ENCODE measurements at places on chromosomes 11 and 22.

DNA sequence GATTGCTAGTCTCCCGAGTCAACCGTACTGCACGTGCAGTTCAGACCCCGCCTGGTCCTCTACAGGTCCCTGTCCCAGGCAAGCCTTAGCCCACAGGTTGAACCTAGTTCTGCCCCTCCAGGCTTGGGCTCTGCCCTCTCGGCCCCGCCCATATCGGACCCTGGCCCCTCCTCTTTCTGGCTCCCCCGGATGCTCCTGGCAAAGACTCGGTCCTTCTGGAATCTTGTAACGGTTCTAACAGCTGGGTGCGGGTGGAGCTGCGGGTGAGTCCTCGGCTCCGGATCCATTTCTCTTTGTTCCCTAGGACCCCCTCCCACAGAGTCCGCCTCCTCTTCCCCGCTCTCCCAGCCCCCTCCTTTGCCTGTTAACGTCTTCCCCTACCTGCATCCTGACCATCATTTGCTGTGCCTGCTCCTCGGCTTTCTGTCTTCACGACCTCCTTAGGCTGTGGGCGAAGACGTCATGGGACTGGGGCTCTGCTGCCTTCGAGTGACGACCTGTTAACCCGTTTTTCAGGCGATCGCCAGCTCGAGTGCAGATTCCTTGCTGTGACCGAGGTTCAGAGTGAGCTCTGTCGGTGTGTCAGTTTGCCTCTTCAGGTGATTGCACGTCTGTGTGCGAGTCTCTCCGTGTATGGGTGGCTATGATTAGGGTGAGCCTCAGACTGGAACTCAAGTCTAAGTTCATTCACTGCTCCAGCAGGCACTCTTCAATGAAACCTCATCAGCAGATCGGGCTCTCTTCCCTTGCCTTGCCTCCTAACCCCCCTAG lies at the start of gene DNHD1:
Gene DNHD1, plus strand, starts transcription at position 212 of the 771 bp plus-strand sequence. CDS start 936 bp downstream, outside the sequence.
- no peak for DNase-seq

DNA sequence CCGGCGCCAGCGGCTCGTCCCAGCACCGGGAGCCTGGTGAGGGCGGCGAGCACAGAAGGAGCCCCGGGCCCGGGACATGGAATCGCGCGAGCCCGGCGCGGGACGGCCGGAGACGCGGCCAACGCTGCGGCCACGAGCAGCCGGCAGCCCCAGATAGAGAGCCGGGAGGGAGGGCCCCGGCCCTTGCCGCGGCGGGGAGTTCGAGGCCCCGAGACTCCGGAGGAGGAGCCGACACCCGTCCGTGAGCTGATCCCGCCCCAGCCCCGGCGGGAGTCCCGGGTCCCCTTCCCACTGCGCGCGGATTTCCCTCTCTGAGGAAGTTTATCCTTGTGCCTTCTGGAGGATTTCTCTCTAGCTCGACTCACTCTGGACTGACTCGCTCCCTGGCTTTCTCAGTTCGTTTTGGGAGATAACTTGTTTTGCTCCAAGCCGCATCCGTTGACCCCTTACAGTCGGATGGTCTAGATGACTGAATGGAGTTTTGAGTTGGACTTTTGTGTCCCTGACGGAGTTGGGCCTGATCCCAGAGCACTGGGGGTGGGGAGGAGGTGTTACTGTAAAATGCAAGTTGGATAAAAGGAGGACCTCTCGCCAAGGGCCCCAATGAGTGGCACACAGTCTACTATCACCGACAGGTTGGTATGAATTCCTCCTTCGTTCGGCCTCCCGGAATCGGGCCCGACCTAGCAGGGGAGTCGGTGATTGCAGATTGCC lies 585 bp downstream of the ARHGEF12 start:
- DNase-seq: peak; percentile 48

- no peak for DNase-seq
These were observed 15.9 kb upstream of the DGCR8 start for GRCh38 chr22:20064140-20064480.

DNA sequence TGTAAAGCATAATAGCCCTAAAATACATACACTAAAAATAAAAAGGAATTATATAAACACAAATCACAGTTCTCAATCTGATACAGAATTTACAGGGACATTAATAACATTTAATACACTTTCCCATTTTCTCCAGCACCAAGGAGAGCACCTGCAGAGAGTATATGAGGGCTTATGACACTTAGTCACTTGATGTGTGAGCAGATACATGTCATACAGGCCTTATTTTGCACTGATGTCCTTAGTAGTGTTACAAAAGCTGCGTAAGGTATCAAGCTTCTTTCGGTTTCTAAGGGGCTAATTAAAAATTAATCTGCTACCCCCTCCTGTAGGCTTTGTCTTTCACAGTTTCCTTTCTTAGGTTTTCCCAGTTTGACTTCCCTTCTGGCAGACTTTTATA lies 61.3 kb downstream of the TRIM44 start:
- no peak for DNase-seq

DNA sequence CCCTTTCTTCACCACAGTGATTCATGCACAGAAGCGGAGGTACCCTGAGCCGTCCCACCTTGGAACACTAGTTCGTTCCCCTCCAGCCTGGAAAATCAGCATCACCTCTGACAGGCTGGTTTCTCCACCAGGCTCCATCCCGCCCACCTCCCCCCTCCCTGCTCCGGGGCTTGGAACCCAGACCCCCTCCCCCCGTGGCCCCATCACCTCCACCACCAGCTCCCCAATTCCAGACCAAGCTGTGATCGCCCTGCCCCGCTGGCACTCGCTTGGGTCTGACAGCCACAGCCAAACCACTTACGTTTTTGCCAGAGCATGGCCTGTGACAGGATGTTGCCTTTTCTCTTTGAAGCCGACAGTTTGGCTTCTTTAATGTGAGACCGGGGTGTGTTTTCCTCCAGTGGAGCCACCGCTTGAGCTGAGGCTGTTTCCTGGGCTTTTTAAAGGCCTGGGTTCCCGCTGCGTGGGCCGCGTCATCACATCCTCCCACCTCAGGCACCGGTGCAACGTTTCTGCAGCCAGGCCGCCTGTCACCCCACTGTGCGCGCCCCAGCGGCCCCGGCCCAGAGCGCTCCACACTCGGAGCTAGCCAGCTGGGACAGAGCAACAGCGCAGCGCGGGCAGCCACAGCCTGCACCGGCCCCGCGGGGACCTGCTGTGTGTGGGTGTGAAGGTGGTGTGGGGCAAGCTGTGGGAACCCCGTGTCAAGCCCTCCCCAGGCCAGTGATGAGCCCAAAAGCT lies at the start of gene POU2AF1:
Gene POU2AF1, minus strand, starts transcription at position 415 of the 741 bp plus-strand sequence. Its CDS starts 98 bp downstream, at position 317.
- DNase-seq: peak; percentile 51

DNA sequence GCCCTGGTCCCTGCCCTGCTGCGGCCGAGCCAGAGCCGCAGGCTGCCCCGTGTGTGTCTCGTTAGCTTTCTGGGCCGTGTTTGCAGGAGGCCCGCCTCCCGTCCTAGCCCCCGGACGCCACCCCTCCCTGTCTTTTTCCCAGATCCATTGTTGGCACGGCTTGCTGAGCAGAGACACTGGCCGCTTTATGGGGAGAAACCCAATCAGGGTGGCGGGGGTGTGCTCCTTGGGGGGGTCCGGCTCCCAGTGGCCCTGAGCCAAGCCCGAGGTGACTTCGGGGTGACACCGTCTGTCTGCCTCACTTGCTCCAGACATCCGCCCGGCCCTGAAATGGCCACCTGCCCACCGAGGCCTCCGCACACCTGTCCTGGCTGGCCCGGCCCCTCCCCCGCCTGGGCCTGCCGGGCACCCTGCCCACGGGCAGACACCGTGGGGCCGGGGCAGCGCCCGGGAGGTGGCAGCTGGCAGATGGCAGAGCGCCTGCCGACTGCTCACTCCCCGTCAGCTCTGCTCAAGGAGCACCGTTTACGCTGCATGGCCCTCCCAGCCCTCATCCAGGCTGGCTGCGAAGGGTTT lies 43.1 kb upstream of the PPARA start:
- no peak for DNase-seq

DNA sequence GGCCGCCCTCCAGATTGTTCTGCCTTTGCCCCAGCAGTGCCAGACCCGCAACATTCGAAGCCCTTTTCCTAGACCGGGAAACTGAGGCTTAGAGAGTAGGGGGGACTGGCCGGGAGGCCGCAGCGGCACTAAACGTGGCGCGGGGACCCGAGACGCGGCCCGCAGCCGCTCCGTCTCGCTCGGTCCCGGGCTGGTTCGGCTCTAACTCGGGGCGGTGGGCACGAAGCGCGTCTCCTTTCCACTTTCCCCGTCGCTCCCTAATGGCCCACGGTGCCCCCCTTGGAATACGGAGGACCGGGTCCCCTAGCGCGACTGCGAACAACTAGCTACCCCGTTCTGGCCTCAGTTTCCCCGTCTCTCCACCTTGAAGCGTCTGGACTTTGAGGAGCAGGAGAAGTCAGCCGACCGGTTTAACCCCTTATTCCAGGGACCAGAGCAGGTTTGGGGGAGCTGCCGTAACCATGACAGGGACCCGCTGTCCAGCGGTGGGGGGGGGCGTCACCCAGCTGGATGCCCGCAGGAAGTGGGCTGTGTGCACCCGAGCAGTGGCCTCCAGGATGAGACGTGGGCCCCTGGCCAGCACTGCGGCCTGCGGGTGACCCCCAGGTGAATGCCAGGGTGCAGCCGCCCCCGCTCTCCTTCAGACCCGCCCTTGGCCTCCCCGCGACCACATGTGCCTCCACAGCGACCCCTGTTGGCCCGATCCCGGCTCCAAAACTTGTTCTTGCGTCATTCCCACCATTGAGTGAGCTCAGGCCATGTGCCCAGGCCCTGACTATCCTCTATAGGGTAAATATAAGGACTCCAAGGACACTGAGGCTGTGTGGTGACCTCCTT lies 1.1 kb downstream of the CDC42EP1 start:
- DNase-seq: peak; percentile 89

DNA sequence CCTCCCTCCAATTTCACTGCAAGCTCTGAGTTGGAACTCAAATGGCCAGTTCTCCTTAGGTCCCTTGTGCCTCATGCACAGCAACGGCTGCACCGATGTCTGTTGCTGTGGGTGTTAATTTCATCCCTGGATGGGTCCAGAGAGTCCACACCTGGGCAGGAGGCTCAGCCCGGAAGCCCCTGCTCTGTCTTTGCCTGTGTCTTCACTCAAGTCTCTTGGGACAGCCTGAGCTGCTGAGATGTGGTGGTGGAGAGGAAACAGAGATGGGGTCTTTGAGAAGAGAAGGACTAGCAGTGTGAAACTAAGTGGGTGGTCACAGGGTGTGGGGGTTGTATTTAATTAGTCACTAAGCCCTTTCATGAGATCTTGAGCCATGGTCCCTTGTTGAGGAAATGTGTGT lies 109.3 kb downstream of the NECTIN1 start:
- no peak for DNase-seq

GRCh38 chr11:12841946-12842630 lies 167.0 kb upstream of the RASSF10 start:
- peak; percentile 67 for DNase-seq

DNA sequence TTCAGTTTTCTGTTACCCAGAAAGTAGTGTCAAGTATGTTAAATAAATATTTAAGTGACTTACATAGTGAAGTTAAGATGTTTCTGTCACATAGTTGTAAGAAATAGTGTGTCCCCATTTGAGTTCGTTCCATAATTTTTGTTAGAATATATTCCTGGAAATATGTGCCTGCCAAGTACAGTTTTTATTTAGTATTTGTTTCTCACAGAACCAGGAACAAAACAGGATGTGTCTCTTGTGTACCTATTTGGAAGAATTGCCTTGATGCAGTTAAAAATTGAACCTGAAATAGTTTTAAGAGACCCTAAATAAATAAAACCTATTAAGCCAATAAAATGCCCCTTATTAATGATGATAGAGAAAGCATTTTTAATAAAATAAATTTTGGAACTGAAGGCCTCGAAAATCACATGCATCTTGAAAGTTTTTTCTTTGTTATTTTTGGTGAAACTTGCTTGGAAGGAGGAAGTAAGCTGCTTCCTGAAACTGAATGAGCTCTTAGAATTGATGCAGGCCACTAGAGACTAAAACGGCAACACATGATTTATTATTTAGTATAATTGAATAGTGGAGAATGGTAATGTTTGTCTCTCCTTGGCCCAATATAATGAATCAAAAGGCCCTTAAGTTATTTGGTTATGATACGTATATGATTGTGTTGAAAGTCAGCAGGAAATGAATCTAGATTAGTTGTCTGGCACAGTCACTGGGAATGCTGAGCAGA lies 55.9 kb downstream of the SWAP70 start:
- no peak for DNase-seq

GRCh38 chr22:48493733-48494132 lies 1333.9 kb downstream of the BRD1 start:
- no peak for DNase-seq

GRCh38 chr11:74466916-74467885 lies at the start of gene KCNE3:
KCNE3 (minus strand) TSS chr11:74467549; CDS start chr11:74457563, 9,986 bp downstream.
- no peak for DNase-seq

GRCh38 chr22:24952837-24953383 lies 394 bp downstream of the KIAA1671 start:
- peak; percentile 73 for DNase-seq

GRCh38 chr11:77113382-77114088 lies 10.9 kb downstream of the OMP start:
- DNase-seq: peak; percentile 11

GRCh38 chr22:20094197-20094807 lies 14.3 kb downstream of the DGCR8 start:
- DNase-seq: no peak

GRCh38 chr11:91199866-91200265 lies 977.0 kb upstream of the CHORDC1 start:
- no peak for DNase-seq

DNA sequence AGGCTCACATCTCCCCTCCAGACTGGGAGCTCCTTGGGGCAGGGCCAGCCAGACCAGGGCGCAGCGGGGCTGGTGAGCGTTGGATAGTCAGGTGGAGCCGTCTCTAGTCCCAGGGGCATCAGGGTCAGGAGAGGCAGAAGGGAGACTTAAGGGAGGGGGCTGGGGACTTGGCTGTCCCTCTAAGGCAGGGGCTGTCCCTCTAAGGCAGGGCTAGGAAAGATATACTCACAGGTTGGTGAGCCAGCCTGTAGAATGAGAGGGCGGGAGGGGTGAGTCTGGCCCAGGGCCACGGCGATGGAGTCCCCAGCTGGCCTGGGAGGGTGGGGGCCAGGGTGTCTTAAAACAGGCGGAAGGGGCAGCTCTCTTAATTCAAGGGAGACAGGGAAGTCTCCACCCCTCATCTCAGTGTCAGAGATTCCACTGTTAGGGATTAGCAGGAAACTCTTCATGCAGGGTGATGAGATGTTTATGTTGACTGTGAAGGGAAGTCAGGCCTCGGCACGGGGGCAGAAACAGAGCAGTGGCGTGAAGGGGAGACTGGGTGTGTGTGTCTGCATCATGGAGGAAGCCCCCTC lies 11.3 kb downstream of the P2RY2 start:
- DNase-seq: no peak
